Tibial artery (tissue), 4 donors: ENCODE measurements at places on chromosomes 2 and 18.

DNA sequence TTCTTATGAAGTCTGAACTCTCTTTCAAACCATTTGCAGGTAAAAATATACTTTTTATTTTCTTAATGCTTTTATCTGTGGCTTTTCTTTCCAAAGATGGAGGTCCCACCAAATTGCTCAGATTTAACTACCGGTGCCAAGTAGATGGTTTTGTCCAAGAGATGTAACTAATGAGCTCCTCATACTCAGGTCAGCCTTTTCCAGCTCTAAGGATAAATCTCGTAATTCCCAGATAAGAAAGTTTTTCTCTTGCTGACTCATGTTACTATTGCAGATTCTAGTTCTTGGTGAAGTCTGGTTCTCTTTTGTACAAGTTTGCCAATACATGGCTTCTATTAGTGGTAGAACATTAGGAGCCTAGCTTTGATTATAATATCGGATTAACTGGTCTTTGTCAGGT, 550.8 kb upstream of the ZNF804A start:
- no peaks in the 10 kb centered on the region for H3K4me1 ChIP-seq
- no peaks in the 10 kb centered on the region for H3K36me3 ChIP-seq
- no peak for DNase-seq
- no peak overlapping the region for H3K27ac ChIP-seq
- H3K4me3 ChIP-seq: no peak overlapping the region
- no peaks in the 10 kb centered on the region for H3K27me3 ChIP-seq

- no peaks in the 10 kb centered on the region for H3K27me3 ChIP-seq
- H3K36me3 ChIP-seq: no peaks in the 10 kb centered on the region
- DNase-seq: peak; percentile 63
- H3K4me3 ChIP-seq: no peak overlapping the region
These were observed 23.8 kb upstream of the ATOH8 start for GRCh38 chr2:85729825-85730510.

GRCh38 chr18:29176681-29177080, 999.8 kb upstream of the CDH2 start:
- H3K27ac ChIP-seq: no peak overlapping the region
- no peaks in the 10 kb centered on the region for H3K36me3 ChIP-seq
- H3K4me3 ChIP-seq: no peak overlapping the region

GRCh38 chr2:226797989-226798421, 1.6 kb downstream of the IRS1 start:
- H3K27ac ChIP-seq: peak overlapping the region; percentile 88
- no peak for DNase-seq
- no peaks in the 10 kb centered on the region for H3K27me3 ChIP-seq
- peak overlapping the region; percentile 92 for H3K4me3 ChIP-seq
- H3K4me1 ChIP-seq: peaks cover 40% of the 10 kb centered on the region

GRCh38 chr2:99754210-99754609, 264.4 kb upstream of the REV1 start:
- H3K4me1 ChIP-seq: no peaks in the 10 kb centered on the region
- no peak for DNase-seq
- no peaks in the 10 kb centered on the region for H3K36me3 ChIP-seq
- H3K27me3 ChIP-seq: no peaks in the 10 kb centered on the region
- no peak overlapping the region for H3K27ac ChIP-seq

- H3K4me3 ChIP-seq: no peak overlapping the region
- peaks cover 7% of the 10 kb centered on the region for H3K4me1 ChIP-seq
- H3K36me3 ChIP-seq: no peaks in the 10 kb centered on the region
- no peaks in the 10 kb centered on the region for H3K27me3 ChIP-seq
These were observed 76.0 kb downstream of the EMX1 start for GRCh38 chr2:72993147-72993932.

DNA sequence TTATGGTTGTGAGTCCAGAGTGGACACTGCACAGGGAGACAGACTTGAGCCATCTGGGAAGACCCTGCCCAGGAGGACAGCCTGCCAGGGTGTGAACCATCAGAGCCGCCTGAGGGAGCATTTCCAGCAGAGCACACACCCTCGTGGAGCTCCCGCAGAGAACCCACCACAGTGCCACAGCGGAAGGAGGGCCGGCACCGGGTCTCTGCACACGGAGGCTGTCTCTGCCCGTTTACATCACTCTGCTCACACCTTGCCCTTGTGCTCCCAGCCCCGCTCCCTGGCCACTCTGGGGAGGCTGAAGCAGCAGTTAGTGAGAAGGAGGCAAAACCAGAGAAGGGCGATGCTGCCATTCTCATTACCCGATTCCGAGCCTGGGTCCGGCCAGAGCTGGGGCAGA, 161.9 kb downstream of the KLHL29 start:
- H3K4me1 ChIP-seq: peaks cover 53% of the 10 kb centered on the region
- no peak overlapping the region for H3K4me3 ChIP-seq
- no peak overlapping the region for H3K27ac ChIP-seq
- no peaks in the 10 kb centered on the region for H3K36me3 ChIP-seq
- no peak for DNase-seq

DNA sequence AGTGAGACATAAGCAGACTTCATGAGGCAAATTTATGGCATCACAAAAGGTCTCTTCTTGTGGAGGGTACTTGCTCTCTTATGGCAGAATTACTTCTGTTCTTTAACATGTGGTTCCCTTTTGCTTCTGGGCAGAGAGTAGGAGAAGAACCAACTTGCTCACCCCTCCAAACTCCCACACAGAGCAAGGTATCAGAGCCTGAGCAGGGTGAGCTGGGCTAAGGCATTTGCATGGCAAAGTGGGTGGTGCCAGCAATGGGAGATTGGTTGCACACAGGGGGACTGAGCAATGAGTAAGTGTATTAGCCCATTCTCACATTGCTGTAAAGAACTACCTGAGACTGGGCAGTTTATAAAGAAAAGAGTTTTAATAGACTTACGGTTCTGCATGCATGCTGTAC, 64.2 kb upstream of the ITGB6 start:
- H3K27ac ChIP-seq: no peak overlapping the region
- peaks cover 21% of the 10 kb centered on the region for H3K4me1 ChIP-seq
- H3K4me3 ChIP-seq: no peak overlapping the region
- DNase-seq: no peak

DNA sequence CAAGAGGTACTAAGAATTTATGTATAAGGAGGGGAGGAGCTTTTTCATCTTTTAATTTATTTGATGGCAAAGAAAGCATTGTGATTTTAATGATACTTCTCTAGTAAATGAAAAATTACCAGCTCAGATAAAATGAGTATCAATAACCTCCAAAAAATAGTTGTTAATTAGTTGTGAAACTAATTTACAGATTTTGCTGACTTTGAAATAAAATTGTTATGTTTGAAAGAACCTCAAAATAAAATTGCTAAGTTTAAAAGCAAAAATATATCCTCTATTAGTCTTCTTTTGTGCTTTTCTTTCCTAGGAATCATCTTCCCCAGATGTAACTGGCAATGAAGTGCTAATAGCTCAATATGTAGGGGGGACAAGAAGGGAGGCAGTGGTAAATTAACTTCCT, 36.5 kb downstream of the ZC3H6 start:
- no peak overlapping the region for H3K27ac ChIP-seq
- peaks cover 22% of the 10 kb centered on the region for H3K36me3 ChIP-seq
- DNase-seq: no peak
- no peaks in the 10 kb centered on the region for H3K4me1 ChIP-seq
- H3K27me3 ChIP-seq: no peaks in the 10 kb centered on the region
- no peak overlapping the region for H3K4me3 ChIP-seq

- H3K27ac ChIP-seq: no peak overlapping the region
- DNase-seq: no peak
- no peaks in the 10 kb centered on the region for H3K36me3 ChIP-seq
- H3K27me3 ChIP-seq: no peaks in the 10 kb centered on the region
- H3K4me1 ChIP-seq: peaks cover 11% of the 10 kb centered on the region
- no peak overlapping the region for H3K4me3 ChIP-seq
These were observed 16.3 kb downstream of the DYSF start for GRCh38 chr2:71469403-71470398.

GRCh38 chr2:162230761-162231160, 12.5 kb downstream of the FAP start:
- no peak overlapping the region for H3K27ac ChIP-seq
- no peaks in the 10 kb centered on the region for H3K4me1 ChIP-seq
- H3K4me3 ChIP-seq: no peak overlapping the region
- DNase-seq: no peak
- no peaks in the 10 kb centered on the region for H3K27me3 ChIP-seq

- no peak for DNase-seq
- H3K27ac ChIP-seq: no peak overlapping the region
- no peak overlapping the region for H3K4me3 ChIP-seq
- no peaks in the 10 kb centered on the region for H3K27me3 ChIP-seq
These were observed 70.3 kb upstream of the DSG1 start for GRCh38 chr18:31247574-31248199.

GRCh38 chr2:232927793-232928550, 57.9 kb downstream of the SNORC start:
- peak overlapping the region; percentile 53 for H3K4me3 ChIP-seq
- DNase-seq: no peak
- no peaks in the 10 kb centered on the region for H3K36me3 ChIP-seq
- peaks cover 14% of the 10 kb centered on the region for H3K4me1 ChIP-seq
- peaks cover 43% of the 10 kb centered on the region for H3K27me3 ChIP-seq
